ENCODE measurements at places on chromosomes 2 and 18.
A peak's percentile ranks its signal among the peaks of the same experiment; 100 is the strongest.

DNA sequence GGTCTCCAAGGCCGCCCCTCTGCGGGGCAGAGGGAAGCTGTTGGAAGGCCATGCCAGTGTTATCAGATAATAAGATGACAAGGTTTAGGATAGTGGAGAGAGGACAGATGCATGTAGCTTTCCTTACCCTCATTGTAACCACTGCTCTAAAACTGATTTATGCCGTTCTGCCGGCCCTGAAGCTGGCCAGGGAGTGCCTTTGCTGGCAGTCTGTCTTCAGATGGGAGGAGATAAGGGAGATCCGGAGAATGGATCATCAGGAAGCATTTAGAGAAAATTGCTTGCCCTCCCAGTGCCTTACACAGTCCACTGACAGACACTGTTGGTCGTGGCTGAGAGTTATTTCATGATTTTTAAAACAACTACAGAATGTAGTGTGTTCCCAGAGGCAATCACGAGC, 35.4 kb upstream of the MYO3B start:
- DNase-seq, result no peak

DNA sequence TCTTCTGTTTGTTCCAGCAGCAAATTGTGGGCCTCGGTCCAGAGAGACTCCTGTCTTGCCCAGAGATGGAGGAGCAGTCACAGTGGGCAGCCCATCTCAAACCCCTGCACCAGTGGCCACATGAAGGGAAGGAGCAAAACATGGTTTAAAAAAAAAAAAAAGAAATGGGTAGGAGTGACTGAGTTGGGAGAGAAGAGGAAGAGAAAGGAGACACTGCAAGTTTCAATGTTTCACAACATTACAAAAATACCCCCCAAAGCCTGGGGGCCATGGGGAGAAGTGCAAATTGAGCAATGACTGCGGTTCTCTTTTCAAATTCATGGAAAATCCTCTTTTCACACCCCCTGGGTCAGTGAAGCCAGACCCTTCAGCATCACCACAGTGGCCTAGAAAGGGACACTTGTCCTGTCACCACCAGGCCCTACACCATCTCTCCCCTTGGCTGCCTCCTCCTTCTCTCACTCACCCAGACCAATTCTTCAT, 117.1 kb downstream of the ZFP36L2 start:
- no peak for DNase-seq

DNA sequence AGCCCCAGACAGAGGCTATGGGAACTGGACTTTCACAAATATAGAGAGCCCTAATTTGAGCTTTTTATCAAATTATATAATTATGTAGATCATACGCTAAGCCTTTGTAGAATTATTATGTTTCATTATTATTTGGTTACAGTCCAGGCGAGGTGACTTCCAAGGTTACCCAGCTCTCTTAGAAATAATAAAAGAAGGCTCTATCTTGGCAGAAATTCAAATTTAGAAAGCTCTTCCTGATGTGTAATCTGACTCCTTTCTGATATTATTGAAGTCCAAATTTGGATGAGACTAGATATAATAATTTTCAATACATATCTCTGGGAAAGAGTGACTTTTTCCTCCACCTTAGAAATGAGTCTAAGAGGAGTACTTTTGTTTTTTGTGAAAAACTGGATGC, 4.8 kb upstream of the SLC38A11 start:
- no peak for DNase-seq

GRCh38 chr2:237045449-237045848, 40.2 kb upstream of the COPS8 start:
- DNase-seq, result no peak

DNA sequence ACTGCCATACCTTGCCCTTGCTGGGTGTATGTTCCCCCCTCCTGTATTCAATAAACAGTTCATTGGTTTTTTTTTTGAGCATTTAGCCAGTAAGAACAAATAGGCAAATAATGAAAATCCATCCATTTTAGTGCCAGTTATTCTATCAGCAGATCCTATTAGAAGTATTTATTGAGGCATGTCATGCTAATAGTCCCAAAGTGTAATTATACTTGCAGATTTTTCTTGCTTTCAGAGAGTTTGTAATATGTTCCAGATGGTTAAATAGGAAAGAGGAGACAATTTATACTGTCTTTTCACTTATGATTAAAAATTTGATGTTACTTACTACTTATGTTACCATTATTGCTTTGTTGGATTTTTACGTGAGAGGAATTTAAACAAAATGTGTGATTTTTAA, 127.6 kb downstream of the NCOA1 start:
- DNase-seq, result no peak

- DNase-seq, result peak; percentile 90
Measured at GRCh38 chr2:102240640-102241370, 54.0 kb downstream of the IL1RL2 start.

DNA sequence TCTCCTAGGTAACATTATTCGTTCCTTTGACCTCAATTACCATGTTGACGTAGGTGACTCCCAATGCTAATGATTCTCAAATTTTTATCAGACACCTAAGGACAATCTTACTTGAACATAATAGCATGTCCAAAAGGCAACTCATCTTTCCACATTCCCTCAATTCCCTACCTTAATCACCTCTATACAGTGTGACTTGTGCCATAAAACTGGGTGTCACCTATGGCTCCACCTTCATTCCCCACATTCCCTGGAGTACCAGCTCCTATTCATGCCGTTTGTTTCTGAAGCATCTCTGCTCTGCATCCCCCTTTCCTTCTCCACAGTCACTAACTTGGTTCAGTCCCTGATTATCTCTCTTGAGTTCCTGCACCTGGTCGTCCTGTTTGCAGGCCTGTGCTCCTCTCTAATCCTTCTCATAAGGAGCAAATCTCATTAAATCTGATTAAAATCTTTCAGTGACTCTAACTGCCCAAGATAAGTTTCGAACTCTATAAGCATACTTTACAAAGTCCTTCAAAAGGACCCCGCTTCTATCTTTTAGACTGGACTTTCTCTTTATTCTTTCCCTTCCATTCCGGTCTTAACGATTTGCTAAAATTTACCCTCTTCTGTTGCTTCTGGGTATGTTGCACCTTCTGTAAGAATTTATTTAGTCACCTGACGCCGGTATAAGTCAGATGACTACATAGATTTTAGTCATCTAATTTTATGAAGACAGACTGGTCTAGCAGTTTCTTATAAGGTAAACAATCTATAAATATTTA, 128.7 kb downstream of the OSBPL1A start:
- no peak for DNase-seq

GRCh38 chr2:205628422-205628821, 53.9 kb upstream of the NRP2 start:
- DNase-seq, result no peak

DNA sequence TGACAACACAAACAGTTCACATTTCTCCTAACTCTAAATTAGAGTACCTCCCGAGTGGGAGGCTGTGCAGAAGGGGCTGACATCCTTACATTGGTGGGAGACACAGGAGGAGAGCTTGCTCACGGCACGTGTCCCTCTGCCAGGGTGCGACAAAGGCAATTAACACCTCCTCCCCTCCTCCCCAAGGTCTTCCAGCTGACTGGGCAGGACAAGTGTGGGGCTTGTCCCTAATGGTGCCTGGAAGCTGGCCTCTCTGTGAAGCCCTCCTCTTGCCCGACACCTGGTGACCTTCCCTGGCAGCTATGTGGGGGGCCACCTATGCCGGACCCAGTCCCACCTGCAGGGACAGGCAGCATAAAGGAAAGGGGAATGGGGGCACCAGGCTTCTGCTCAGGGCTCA, 57.0 kb downstream of the FAM168B start:
- no peak for DNase-seq

All from stimulated activated CD4-positive, alpha-beta T cell treated with anti-CD3 and anti-CD28 coated beads, Interleukin-4, amount 100 ng/mL, for 48 hours (primary cell).